Mammary epithelial cell (primary cell): ENCODE measurements at places on chromosomes 7 and 10.

- DNase-seq = peak; percentile 35
These were observed 76.1 kb downstream of the BICC1 start for GRCh38 chr10:58588673-58589265.

DNA sequence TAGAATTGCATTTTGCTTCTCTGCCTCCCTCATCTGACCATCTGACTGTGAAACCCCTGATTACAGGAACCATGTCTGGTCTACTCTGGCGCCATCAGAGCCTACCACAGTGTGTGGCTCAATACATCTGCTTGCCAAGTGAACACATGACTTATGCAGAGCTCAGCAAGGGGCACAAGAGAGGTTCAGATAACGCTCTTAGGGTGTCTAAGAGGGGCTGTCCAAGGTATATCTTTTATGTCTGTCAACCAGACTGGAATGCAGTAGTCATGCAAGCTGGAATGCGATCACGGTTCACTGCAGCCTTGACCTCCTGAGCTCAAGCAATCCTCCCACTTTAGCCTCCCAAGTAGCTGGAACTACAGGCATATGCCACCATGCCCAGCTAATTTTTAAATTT lies 10.3 kb upstream of the RRP12 start:
- no peak for DNase-seq

- DNase-seq = peak; percentile 51
These were observed 120.5 kb downstream of the GALNT11 start for GRCh38 chr7:152145853-152146466.

DNA sequence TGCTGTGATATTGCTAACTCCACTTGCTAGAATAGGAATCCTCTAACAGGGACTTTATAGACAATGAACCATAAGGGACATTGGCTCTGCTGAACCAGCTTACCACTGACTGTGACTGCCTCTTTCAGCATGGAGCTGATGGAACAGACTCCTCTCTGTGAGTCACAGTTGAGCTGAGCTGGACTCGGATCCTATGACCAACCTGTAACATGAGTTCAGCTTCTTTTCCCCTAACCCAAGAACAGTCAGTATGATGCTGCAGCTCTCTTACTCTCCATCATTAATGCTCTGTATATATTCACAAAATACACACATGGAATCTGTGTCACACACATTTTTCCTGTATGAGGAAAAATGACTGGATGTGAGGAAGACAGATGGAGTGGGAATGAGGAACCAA lies 177.9 kb upstream of the BET1 start:
- peak; percentile 70 for DNase-seq

GRCh38 chr10:88702848-88703597 lies 3.0 kb upstream of the LIPK start:
- DNase-seq = peak; percentile 92

- peak; percentile 49 for DNase-seq
These were observed 186.6 kb upstream of the CELF2 start for GRCh38 chr10:10831085-10831484.

- no peak for DNase-seq
These were observed 90.5 kb upstream of the POM121L12 start for GRCh38 chr7:52944921-52945320.

DNA sequence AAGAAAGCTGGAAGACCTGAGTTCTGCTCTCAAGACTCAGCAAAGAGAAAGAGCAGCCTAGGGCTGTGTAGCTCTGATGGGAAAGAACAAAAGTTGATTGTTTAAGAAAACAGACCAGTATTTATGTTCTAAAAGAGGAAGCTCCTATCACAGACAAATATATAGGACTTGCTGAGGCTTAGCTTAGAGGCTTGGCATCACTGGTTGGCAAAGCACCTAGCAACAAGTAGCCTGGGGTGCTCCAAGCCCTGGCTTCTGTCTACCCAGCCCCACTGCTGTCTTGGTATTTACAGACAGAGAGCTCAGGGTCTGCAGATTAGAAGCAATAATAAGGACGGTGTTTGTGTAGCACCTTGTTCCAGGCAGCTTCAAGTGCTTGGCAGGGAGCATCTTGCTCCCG lies 36.9 kb upstream of the CCDC3 start:
- no peak for DNase-seq

- no peak for DNase-seq
These were observed 179.3 kb downstream of the PFKFB3 start for GRCh38 chr10:6382081-6382480.

- DNase-seq = no peak
These were observed 157.3 kb downstream of the NOC3L start for GRCh38 chr10:94205396-94205831.

DNA sequence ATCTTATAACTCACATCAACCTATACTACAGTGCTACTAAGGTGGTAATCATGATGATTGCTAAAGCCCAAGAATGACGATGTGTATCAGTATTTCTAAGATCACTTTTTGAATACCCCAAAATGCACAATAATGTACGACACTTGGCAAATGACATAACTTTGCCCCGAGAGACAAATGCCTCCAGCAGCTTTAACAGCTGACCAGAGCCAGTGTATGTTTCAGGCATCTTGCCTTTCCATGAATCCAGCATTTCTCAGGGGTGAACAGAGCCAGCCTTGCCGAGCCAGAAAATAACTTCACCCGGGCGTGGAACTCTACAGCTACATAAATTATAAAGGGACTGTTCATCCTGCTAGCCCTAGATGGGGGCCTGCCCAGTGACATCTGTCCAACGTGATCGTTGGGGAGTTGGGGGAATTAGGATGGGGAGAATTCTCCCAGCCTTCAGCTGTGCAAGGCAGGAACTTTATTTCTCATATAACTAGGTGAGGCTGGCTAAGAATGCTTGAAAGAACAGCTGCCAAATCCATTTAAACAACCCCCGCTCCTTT lies 1.8 kb downstream of the IGFBP3 start:
- DNase-seq = no peak

- no peak for DNase-seq
These were observed 12.8 kb downstream of the PRXL2A start for GRCh38 chr10:80421050-80421706.
